ENCODE measurements at places on chromosomes 3 and 15.

DNA sequence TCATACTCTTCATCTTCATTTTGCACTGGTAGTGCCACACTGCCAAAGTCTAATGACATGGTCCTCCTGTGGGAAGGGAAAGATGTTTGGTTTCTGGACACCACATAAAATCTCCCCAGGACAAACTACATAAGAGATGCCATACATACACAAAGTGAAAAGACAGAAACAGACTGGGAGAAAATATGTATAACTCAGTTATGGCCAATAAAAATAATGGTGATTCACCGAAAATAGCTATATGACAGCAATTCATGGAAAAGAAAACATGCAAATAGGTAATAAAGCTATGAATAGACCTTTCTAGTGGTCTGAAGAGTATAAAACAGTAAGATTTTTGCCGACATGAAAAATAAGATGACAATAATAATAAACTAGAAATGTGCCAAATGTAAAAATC is 5.3 kb downstream of the CEP152 start:
- DNase-seq: no peak

DNA sequence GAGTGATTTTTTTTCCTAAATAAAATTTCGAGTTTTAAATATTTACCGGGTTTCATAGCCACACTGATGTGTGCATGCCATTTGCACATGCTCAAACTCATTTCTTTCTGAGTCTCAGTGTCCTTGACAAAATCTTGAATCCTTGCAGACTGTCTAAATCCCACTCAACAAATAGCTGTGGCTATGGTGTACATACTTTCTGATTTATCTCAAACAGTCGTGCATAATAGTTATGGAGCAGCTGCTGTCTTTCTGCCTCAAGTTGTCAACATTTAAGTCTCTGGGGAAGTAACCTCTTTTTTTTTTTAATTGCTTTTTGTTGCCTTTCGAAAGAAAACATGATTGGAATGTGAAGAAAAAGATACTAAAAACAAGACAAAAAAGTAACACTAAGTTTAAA is 52.8 kb upstream of the UTS2B start:
- no peak for DNase-seq

- DNase-seq: peak; percentile 64
Measured at GRCh38 chr3:127822041-127822681, at the start of gene MGLL. Gene MGLL (minus strand): TSS chr3:127822515. CDS start chr3:127822318, 197 bp downstream.

- no peak for DNase-seq
Measured at GRCh38 chr15:35871282-35871681, 325.3 kb upstream of the DPH6 start.

DNA sequence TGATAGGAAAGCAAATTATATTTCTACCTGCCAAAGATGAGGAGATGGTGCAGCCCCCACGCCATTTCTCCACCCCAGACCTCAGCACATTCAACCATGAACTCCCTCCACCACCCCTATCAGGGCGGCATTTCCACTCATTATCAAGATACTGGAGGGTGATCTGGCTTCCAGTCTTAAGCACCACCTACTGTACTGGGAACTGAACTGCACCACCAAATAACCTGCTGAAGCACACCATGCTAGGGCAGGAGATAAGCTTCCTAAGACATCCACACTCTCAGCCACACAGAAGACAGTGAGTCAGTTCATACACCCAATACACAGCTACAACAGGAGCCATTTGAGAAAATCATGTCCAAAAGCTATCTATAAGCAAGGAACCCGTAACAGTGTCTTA is 98.8 kb downstream of the FGF7 start:
- DNase-seq: no peak

- DNase-seq: no peak
Measured at GRCh38 chr3:152305075-152305474, 36.3 kb downstream of the MBNL1 start.

DNA sequence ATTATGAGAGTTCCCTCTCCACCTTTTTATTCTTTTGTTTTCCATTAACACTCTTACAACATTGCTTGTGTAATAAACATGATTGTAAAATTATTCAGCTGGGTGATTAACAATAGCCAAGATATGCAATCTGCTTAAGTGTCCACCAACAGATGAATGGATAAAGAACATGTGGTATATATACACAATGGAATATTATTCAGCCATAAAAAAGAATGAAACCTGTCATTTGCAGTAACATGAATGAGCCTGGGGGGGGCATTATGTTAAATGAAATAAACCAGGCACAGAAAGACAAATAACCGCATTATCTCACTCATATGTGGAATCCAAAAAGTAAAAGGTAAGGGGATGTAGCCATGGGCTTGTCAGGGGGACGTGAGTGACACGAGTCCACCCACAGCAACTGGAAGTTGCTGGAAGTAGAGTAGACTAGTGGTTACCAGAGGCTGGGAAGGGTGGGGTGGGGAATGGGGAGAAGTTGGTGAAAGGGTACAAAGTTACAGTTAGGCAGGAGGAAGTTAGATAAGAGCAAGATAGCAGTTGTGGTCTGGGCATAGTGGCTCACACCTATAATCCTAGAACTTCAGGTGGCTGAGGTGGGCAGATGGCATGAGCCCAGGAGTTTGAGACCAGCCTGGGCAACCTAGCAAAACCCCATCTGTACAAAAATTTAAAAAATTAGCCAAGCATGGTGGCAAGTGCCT is 28.7 kb upstream of the CD47 start:
- DNase-seq: no peak

DNA sequence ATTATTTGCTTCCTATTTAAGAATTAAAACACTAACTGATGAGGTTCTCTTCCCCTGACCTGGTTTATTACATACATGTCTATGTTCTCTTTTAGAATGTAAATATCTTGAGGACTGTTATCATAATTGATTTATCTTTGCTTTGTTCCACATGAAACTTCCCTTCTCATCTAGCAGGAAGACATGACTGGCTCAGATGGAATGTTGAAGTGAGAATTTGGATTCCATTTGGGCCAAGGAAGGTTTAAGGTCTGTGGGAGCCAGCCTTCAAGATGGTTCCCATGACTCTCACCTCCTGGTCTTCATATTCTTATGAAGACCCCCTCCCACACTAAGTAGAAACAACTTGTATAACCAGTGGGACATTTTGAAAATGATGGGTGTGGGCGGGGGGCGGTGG is 222.2 kb upstream of the GADL1 start:
- no peak for DNase-seq

GRCh38 chr15:62306851-62307504 is 141.9 kb upstream of the C2CD4B start:
- DNase-seq: peak; percentile 16

DNA sequence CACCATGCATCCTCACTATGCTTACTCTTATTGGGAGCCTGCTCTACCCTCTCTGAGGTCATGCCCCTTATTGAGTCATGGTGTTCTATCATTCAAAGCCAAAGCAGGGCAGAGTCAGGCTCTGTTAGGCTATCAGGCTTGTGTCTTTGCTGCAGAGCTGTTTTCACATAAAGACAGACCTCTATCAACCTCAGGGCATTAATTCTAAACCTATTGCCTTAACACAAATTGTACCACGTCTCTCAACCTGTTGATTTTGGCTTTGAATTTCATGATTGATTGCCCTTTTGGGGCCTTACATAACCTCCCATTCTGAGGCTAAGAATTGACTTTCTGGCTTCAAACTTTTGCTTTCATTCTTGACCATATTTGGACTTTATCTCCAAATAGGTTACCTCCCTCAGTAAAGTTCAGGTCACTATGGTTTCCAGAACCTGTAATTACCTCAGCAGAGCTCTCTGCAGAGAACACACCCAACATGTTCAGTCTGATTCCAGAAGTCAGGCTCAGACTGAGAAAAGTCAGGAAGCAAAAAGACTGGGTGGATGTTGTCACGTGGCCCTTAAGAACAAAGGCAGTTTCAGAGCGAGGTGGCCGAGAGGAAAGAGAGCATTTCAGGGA is 221.4 kb upstream of the NANOGP8 start:
- DNase-seq: no peak

GRCh38 chr3:5462086-5462485 is 274.6 kb downstream of the EDEM1 start:
- no peak for DNase-seq

GRCh38 chr3:4845882-4846281 is 133.4 kb upstream of the BHLHE40 start:
- no peak for DNase-seq

- DNase-seq: no peak
Measured at GRCh38 chr15:96274698-96275097, 55.8 kb upstream of the NR2F2 start.

DNA sequence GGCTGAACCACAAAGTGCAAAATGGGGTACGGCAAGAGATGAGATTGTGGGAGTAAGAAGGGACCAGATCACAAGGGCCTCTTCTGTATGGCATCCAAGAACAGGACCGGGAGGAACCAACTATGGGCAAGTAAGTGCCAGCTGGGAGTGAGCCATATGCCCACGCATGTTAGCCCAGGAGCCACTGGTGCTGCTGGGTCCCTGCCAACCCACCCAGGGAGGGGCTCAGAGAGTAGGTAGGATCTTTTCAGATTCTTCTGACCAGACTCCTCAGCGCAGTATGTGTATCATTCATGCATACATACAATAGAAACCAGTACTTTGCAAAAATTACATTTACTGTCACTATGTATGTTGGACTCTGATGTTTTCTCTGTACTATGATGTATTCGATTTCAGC is 54.0 kb downstream of the RAB11A start:
- DNase-seq: no peak

DNA sequence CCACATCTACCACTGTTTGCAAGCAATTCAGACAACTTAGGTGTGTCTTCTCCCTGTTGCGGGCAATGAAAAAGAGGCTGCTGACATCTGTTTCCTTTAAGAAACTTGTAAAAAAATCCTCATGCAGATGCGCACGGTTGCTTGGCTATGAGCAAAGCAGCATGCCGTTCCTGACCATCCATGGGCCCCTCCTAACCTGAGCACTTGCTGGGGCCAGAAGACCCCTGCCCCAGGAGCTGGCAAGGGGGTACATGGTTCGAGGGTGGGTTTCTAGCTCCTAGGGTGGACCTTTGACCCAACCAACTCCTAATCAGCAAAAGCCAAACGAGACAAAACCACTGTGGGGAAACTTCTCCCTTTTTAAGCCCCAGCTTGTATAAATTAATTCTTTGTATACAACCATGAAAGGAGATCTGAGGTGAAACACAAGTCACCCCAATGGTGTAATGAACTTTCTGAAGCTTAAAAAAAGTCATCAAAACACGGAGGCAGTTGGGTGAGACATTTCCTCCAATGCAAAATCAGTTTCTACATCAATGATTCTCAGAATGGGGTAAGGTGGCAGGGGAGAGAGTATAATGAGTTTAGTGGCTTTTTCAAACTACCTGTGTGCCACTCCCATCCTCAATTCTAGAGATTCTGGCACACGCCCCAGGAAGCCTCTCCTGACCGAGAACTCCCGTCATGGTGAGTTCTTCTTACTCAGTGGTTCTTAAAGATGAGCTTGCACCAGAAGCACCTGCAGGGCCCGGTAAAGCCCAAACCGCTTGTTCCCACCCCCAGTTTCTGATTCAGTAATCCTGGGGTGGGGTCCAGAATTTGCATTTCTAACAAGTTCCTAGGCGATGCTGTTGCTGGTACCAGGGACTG is 44.1 kb downstream of the CPN2 start:
- no peak for DNase-seq

- DNase-seq: peak; percentile 13
Measured at GRCh38 chr3:12507591-12508281, 23.5 kb downstream of the TSEN2 start.

DNA sequence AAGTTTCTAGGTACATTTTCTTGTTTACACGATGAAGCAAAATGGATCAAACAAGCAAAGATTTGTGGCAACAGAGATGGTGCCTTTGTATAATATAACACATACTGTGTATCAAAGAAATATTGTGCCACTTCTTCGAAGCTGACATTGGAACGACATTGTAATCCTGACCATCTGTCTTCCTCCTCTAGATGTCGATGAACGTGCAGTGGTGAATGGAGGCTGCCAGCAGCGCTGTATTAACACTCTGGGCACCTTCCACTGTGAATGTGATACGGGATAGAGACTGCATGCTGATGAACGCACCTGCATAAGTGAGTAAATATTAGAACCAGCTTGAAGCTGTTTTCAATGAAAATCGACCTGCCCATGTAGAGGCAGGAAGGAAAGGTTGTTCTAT is 613.3 kb upstream of the GOLIM4 start:
- no peak for DNase-seq

DNA sequence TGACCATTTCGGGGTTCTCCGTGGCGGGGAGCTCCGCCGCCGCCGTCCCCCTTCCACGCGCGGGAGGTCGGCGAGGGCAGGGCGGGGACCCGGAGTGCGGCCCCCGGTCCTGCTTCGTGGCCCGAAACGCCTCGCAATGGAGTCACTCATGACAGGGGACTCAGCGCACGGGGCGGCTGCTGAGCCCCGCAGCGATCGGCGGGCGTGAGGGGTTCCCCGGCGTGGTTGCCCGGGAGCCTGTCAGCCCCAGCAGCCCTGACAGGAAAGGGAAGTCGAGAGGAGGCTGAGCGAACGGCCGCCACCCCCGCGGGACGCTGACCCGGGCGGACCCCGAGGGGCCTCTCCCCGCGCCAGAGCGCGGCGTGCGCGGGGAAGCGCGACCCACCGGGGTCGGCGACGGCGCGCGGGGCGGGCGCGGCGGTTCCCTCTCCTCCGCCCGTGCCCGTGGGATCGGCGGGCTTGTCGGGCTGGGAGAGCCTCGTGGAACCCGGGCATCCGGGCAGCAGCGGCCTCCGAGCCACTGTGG is 564 bp upstream of the PIGZ start:
- no peak for DNase-seq

DNA sequence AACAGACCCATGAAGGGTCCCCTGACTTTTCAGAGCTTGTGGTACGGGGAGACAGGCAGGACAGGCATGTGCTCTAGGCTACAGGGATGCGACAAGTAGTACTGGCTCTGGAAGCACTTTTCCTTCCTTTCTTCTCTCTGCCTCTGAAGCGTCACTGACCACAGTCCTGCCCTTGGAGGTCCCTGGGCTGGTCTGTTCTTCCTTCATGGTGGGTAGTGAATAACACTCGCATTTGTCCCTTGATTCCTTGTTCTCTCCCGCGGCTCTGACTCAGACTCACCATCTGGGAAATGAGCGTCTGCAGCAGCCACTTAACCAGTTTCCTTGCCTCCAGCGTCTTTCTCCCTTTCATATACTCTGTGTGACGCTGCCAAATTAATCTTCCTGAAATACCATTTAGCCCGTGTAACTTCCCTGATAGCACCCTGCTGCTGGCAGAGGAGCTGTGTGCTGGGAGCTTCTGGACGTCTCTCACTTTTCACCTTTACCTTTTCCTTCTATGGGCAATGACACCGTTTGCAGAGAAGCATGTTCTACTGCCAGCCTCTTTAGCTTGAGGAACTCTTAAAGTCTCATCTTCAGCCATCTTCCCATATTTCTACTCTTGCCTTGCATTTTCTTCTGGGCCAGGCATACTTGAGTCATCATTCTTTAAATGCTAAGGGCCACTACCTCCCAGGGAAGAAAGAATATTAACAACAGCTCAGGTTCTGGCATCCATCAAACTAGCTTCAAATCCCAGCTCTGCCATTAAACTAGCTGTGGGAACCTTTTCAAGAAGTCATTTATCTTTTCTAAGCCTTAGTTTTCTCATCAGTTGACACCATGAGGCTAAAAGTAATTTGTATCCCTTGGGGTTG is 33.6 kb downstream of the TMEM45A start:
- no peak for DNase-seq

GRCh38 chr3:138473391-138473790 is 39.0 kb downstream of the ESYT3 start:
- no peak for DNase-seq
